Activated T-helper 1 cell treated with anti-CD3 and anti-CD28 coated beads, Interleukin-2, amount 50 U/mL, for 16 hours (primary cell): ENCODE measurements at places on chromosomes 11 and 22.

DNA sequence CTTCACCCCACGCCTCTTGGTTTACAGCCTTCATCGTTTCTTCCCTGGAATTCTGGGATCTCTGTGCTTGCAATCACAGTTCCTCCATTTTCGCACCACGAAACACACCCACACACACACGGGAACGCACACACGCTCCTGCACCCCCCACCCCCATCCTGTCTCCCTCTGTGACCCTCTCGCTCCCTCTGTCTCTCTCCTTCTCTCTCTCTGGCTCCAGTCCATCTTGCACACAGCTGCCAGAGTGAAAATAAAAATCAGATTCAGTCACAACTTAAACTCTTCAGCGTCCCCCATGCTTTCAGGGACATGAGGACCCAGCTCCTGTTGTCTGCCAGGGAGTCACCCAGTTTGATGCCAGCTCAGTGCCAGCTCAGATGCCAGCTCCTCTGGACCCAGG is 3.0 kb downstream of the GAL start:
- no peak for DNase-seq

DNA sequence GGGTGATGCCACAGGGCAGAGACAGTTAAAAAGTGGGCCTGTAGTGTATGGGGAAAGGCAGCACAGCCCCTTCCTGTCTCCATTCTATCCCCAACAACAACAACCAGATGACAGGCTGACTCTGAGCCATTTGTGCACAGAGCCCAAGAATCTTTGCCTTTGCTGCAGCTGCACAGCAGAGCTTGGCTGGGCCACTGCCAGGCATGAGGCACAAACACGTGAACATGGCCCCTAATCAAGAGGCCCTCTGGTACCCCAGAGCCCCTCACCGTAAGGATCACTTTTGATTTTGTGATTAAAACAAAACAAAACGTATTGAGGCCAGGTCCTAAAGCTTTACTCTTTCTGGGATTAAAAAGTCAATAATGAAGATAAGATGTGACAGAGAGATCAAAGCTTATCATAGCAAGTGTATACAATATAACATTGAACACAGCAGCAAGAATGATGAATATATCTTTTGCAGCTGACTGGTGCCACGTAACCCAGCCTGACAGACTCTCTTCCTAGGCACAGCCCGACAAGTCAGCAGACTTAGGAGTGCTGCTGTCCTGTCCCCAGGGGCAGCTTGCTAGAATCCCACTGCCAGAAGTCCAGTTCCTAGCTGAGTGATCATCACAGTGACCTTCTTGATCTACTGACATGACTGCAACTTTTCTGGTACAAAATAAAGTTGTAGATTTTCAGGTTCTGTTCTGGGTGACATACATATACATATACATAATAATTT is 117.8 kb downstream of the SERGEF start:
- DNase-seq: no peak

DNA sequence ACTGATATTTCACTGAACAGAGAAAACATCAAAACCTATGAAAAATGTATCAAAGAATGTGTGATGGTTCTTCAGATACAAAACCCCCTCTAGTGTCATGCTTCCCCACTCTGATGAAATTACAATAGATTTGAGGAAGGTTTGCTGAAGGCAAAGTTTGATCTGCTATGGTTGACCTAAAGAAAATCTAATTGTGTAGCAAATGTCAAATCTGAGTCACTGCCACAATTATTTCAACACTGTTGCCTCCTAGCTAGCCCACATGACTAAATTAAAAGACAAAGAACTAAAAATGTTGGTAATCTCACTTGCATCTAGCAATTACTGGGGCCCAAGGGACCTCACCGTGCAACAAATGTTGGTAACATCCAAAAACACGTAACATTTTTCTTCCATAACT is 728.0 kb downstream of the DLG2 start:
- DNase-seq: no peak

- DNase-seq: no peak
Observed at GRCh38 chr22:37182949-37183245, 5.2 kb downstream of the C1QTNF6 start.

GRCh38 chr11:119029340-119030028 is 1.2 kb downstream of the SLC37A4 start:
- DNase-seq: peak; percentile 27

DNA sequence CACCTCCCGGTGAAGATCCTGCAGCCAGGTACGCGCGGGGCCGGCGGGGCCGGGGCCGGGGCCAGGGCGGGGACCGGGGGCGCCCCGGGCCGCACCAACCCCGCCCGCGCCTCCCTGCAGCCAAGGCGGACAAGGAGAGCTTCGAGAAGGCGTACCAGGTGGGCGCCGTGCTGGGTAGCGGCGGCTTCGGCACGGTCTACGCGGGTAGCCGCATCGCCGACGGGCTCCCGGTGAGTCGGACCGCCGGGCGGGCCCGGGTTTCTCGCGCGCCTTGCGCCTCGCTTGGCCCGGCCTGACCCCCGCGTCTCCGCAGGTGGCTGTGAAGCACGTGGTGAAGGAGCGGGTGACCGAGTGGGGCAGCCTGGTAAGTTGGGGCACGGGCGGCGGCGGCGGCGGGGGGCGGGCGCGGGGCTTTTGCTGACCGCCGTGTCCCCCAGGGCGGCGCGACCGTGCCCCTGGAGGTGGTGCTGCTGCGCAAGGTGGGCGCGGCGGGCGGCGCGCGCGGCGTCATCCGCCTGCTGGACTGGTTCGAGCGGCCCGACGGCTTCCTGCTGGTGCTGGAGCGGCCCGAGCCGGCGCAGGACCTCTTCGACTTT is 531 bp downstream of the PIM3 start:
- no peak for DNase-seq

DNA sequence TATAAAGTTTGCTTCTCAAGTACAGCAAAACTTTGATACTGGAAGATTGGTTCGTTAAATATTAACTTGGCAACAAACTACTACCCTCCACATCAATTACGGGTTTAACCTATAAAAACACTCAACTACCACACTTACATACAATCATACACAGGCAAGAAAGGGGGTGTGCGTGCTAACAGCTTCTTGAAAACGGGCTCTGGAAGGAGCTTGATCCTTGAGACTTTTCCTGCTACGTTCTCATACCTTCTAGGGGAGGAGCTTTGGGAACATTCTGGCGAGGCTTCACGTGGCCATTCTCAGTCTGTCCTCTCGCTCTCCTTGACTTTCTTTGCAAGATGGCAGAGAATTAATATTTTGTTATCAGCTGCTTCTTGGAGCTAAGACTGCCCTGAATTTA is 6.8 kb upstream of the ESAM start:
- no peak for DNase-seq

DNA sequence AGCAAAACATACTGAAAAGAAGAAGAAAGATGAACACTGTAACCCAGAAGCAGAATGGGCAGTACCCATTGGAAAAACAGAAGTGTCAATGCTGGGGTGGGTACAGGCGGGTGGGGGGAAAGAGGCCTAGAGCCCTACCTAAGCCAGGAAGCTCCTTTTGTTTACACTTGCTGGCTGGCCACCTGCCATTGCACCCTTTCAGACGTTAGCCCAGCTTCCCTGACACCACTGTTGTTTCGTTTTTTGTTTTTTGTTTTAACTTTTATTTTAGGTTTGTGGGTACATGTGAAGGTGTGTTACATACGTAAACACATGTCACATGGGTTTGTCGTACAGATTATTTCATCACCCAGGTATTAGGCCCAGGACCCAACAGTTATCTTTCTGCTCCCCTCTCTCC is 55.4 kb downstream of the PLEKHA7 start:
- no peak for DNase-seq

DNA sequence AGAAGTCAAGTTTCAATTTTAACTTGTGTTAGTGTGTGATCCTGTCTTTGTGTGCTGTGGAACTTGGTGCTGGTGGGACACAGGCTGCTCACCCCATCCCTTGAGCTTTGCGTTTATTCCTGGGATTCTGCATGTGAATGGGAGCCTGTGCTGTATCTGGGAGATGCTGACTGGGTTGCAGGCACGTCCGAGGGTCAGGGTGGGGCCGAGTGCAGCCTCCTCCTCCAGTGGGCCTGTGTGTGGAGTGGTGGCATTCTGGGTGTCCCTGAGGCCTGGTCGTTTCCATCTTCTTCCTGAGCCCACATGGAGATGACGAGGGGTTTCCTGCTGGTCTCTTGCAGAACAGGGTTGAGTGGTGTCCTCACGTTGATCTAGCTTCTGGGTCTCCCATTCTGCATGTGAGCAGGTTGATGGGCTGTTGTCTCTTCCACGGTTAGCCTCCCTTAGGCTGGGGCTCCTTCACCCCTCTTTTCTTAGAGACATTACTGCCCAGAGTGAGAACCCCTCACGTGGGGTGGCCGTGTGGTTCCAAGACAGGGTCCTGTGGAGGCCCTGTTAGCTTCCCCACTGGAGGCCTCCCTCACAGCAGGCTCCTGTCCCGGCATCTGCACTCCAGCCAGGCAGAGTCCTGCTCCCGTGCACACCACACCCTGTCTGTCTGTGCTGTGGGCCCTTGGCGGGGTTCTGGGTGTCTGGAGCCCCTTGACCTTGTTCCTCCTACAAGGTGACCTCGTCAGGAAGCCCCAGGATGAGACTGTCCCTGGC is 4.9 kb downstream of the PTDSS2 start:
- no peak for DNase-seq

DNA sequence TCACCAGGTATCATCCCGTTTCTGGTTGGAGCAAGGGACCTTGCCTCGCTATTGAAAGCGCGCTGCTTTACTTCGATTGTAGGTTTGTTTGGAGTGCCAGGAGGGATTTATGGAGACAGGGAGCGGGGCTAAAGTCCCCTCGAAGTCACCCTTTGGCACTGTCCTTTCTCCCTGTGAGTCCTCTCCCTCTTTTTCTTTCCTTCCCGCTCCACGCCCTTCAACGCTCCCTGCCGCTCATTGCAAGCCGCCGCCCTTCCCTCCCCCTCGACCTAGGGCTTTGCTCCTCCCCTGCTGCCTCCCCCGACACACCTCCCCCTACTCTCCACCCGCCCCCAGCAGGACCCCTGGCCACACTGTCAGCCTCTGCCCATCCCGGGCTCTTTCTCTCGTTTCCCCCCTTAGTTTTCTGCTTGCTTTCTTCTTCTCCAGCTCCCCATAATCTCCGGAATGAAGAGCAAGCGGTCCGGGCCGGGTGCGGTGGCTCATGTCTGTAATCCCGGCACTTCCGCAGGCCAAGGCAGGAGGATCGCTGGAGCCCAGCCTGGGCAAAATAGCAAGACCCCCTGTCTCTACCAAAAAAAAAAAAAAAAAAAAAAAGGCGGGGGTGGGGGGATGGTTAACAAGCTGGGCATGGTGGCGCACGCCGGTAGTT is 41.0 kb downstream of the AHNAK start:
- no peak for DNase-seq

- no peak for DNase-seq
Observed at GRCh38 chr11:12166299-12167060, 56.1 kb downstream of the MICAL2 start.

DNA sequence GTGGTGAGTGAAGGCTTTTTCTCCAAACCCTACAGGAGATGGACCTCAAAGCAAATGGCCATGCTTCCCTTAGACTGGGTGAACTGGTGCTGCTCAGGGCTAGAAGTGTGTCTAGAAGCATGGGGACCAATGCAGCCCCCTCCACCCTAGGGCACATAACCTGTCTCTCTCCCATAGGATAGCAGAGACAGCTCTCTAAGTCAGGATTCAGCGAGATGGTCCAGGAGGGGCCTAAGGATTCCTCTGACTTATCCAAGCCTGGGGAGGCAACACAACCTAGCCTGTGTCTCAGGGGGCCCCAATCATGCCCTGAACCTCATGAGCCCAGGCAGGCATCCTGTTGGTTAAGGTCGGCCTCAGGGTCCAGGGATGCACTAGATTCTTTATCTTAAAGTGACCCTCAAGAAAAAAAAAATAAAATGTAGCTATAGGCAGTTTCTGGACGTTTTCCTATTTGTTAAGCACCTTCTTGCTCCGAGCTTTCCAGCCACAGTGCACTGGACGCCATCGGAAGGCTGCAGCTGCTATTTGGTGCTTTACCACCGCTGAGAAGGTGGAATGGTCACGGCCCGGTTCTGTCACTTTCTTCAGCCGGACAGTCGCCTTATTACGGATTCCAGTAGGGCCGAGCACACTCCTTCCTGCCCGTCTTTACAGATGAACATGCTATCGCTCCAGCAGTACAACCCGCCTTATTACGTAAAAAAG is 5.0 kb upstream of the CCND1 start:
- no peak for DNase-seq

GRCh38 chr11:83827940-83828554 is 541.9 kb upstream of the CCDC90B start:
- no peak for DNase-seq

- no peak for DNase-seq
Observed at GRCh38 chr22:37318364-37319109, 36.2 kb downstream of the CYTH4 start.

GRCh38 chr11:128061281-128061871 is 526.0 kb downstream of the ETS1 start:
- DNase-seq: no peak

- no peak for DNase-seq
Observed at GRCh38 chr11:86143087-86144030, 74.5 kb upstream of the PICALM start.

GRCh38 chr11:78714539-78714938 is 139.9 kb upstream of the NARS2 start:
- no peak for DNase-seq

DNA sequence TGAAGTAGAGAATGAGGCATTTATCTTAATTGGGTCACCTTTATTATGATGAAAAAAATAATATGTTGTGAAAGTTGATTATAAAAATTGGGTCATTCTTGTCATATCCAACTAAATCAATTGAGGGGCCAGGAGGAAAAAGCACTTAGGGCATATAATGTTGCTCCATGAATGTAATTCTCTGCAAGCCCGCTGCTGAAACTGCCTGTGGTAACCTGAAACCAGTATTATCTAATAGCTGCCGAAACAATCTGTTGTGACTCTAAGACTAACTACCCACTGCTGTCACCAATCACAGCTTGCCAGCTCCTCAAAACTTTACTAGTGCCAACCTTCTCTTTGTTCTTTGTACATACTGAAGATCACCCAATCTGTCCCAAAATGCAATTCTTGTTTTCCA is 115.8 kb downstream of the ATG16L2 start:
- no peak for DNase-seq

GRCh38 chr11:133136376-133136775 is 395.9 kb downstream of the OPCML start:
- no peak for DNase-seq

GRCh38 chr11:111095327-111095726 is 150.2 kb upstream of the POU2AF2 start:
- DNase-seq: no peak

GRCh38 chr11:7020183-7020917 is at the start of the genes NLRP14 and ZNF214:
TSS of gene NLRP14 (plus strand) at chr11:7020479. CDS start at chr11:7038587, 18,108 bp downstream.
TSS of gene ZNF214 (minus strand) at chr11:7020346. CDS start at chr11:7002835, 17,511 bp downstream.
- no peak for DNase-seq

GRCh38 chr11:17845431-17845881 is 110.9 kb downstream of the KCNC1 start:
- DNase-seq: no peak

DNA sequence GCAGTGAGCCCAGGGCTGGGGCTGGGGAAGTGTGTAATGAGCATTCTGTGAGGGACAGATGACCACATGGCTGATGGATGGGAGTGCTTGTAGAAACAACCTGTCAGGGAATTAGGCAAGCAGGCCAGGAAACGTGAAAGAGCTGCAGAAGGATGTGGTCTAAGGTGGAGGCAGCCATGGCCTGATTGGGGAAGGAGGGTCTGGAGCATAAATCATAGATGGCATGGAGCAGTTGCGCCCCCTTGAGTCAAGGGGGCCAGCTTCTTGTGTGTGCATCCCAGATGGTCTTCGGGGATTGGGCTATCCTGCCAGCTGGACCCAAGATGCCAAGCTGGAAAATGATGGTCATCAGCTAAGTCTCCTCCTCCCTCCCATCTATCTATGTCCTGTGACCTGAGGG is 119.4 kb upstream of the CLPB start:
- DNase-seq: no peak
